ENCODE measurements at places on chromosomes 4 and X.

- no peak for DNase-seq
These were observed 977.8 kb downstream of the FSTL5 start for GRCh38 chr4:161186012-161186411.

DNA sequence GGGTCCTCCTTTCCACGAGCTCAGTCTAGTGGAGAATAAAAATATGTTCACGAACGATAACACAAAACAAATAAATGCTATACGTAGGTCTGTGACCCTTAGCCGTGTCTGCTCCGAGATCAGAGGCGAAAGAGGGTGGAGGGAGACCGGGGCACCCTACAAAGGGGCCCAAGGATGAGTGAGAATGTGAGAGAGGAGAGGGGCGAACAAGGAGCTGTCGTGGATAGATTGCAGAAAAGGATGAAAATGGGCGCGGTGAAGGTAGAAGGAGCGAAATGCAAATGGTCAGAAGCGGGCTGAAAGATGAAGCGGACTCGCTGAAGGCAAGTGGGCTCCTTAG, 6.2 kb upstream of the ZBTB33 start:
- DNase-seq, result no peak

GRCh38 chr4:8110071-8110986, 48.3 kb downstream of the ABLIM2 start:
- DNase-seq, result peak; percentile 69

- DNase-seq, result no peak
These were observed 672 bp upstream of the NAT8L start for GRCh38 chr4:2058264-2059045.

GRCh38 chr4:159209249-159209648, 106.4 kb downstream of the RAPGEF2 start:
- no peak for DNase-seq

- no peak for DNase-seq
These were observed 355.7 kb downstream of the ADGRL3 start for GRCh38 chr4:61555789-61556188.

DNA sequence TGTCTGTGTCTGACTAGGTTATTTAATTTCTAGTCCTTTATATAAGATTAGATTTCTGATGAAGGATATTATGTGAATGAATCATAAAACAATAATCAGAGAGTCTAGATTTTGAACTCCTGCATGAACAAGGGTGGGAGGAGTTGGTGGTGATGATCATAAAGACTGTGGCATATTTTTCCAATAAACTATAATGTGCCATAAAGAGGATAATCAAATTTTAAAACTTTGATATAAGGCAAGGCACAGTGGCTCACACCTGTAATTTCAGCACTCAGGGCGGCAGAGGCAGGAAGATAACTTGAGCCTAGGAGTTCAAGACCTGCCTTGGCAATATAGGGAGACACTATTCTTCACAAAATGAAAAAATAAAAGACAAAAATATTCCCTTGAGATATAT, 473.3 kb downstream of the GABRG1 start:
- no peak for DNase-seq

GRCh38 chrX:100194082-100194775, 215.8 kb downstream of the PCDH19 start:
- DNase-seq, result no peak

GRCh38 chrX:29890646-29891200, 324.6 kb upstream of the MAGEB2 start:
- DNase-seq, result no peak

- no peak for DNase-seq
These were observed 116.4 kb downstream of the PPA2 start for GRCh38 chr4:105357258-105357980.

GRCh38 chr4:82523179-82523578, 38.6 kb downstream of the TMEM150C start:
- DNase-seq, result no peak

DNA sequence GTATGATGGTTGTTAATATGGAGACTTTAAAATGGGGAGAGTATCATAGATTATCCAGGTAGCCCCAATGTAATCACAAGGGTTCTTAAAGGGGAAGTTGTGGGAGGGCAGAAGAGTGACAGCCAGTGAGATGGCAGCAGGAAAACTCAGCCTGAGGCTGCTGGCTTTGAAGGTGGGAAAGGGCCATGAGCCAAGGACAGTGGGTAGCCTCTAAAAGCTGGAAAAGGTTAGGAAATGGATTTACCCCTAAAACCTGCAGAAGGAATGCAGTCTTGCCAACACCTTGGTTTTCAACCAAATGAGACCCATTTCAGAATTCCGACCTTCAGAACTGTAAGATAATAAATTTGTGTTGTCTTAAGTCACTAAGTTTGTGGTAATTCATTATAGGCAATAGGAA, 68.8 kb upstream of the BLTP1 start:
- DNase-seq, result no peak

Data from RWPE1 (cell line).